Left ventricle myocardium inferior (tissue), 1 donor: ENCODE measurements at places on chromosomes 2 and 18. TPM values are rescaled to one million over a fixed set of nuclear protein-coding genes. Genes with fewer than 3 reads are reported as not detected.

The TUBB8B gene
- not detected for total RNA-seq

The WDR33 gene
- 38.9 TPM for total RNA-seq

The CHST10 gene
- 11.6 TPM for total RNA-seq

The SLC9A4 gene
- total RNA-seq = not detected

The WNT10A gene
- not detected for total RNA-seq

The RAB17 gene
- total RNA-seq = 4.5 TPM

The FAM237A gene
- total RNA-seq = not detected

The POTEF gene
- total RNA-seq = not detected

The FABP1 gene
- total RNA-seq = not detected

The CNDP1 gene
- total RNA-seq = not detected

The THADA gene
- total RNA-seq = 15.4 TPM

The FAM124B gene
- total RNA-seq = 1.1 TPM

The LHCGR gene
- 0.16 TPM for total RNA-seq

The TNFRSF11A gene
- 1.6 TPM for total RNA-seq

The CYS1 gene
- 3.3 TPM for total RNA-seq

- no peak for DNase-seq
Observed at GRCh38 chr2:195016841-195017240, 640.2 kb upstream of the SLC39A10 start.

GRCh38 chr2:88170472-88170892 lies 336 bp downstream of the THNSL2 start:
- no peak for DNase-seq

- DNase-seq = no peak
Observed at GRCh38 chr2:25587361-25587760, 86.0 kb downstream of the DTNB start.

DNA sequence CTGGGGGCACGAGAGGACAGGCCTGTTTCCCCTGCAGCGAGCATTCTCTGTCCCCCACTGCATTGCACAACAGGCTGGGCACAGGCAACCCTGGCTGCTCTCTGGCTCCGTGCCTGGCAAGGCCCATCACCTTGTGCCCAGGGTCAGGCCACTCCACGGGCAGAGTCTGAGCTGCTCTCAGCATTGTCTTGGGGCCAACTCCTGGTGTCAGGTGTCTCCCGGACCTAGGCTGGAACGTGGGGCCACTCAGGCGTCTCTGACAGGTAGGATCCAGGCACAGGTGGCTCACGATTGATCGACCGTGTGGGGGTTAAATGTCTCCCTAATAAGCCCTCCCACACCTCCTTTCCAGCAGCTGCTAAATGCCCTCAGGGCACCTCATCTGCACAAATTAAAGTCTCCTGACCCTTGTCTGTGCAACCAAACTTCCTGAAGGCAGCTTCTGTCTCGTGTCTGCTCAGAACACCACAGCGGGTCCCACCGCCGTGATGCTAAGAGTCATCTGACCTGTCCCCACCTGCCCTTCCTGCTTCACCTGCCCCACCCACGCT lies 66.6 kb upstream of the GPC1 start:
- peak; percentile 81 for DNase-seq

DNA sequence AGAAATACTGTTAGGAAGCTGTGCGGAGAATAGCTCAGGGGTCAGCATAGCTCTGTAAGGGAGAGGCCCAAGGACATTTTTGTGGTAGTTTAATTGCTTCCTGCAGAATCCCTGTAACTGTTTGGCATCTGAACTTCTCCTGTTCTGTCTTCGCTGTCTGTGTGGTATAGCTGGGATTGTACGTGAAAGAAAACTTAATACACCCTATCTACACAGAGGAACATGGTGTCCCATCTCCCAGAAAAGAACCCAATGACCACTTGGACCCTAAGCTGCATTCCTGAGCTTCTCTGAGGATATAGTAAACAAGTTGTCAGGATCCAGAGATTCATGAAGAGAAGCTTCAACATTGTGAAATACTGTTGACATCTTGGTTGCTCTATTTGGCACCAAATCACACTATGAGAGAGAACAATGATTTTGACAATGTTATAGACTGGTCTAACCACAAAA lies 81.3 kb downstream of the CDC42EP3 start:
- DNase-seq = no peak

GRCh38 chr2:232636788-232637420 lies 3.5 kb downstream of the EFHD1 start:
- DNase-seq = no peak

DNA sequence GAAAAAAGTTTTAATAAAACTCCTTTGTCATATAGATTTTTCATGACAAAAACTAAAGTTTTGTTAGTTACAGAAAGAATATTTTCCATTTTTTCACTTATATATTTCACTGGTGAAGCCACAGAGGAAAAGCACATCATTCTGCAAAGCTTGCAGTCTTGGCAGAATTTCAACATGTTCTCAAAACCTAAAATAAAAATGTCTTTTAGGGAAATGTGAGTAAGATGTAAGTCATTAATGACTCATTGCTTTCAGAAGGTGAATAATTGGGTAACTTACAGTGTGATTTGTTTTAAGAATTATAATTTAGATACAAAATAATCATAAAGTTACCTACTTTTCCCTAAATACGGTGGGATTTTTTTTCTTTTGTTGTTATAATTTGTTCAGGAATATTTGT lies 43.4 kb upstream of the TNFRSF11A start:
- no peak for DNase-seq

GRCh38 chr2:48137829-48138228 lies 231.5 kb upstream of the FBXO11 start:
- DNase-seq = no peak

GRCh38 chr2:135299658-135300244 lies 231.3 kb downstream of the ZRANB3 start:
- no peak for DNase-seq

GRCh38 chr2:95262896-95263542 lies 11.2 kb upstream of the PROM2 start:
- DNase-seq = no peak

- DNase-seq = no peak
Observed at GRCh38 chr2:214750529-214750928, 59.0 kb downstream of the BARD1 start.

DNA sequence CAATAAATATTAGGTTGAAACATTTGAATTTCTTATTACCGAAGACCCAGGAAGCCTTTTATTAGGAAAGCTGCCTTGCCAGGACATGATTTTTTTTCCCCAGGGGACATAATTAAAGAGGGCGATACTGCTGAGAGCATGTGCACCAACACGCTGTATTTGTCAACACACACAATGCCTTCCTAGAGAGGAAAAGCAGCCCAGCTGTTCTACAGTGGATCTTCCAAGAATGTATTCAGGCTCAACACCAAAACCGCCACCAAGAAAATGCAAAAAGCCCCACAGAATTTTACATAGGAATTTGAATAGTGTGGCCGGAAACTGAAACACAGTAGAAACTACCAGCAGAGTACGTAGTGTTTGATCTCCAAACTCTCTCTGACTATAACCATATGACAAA lies 320.4 kb downstream of the DLGAP1 start:
- DNase-seq = no peak

- no peak for DNase-seq
Observed at GRCh38 chr18:69158944-69159343, 241.7 kb upstream of the DOK6 start.

GRCh38 chr2:224031358-224031970 lies 7.6 kb downstream of the SERPINE2 start:
- no peak for DNase-seq

DNA sequence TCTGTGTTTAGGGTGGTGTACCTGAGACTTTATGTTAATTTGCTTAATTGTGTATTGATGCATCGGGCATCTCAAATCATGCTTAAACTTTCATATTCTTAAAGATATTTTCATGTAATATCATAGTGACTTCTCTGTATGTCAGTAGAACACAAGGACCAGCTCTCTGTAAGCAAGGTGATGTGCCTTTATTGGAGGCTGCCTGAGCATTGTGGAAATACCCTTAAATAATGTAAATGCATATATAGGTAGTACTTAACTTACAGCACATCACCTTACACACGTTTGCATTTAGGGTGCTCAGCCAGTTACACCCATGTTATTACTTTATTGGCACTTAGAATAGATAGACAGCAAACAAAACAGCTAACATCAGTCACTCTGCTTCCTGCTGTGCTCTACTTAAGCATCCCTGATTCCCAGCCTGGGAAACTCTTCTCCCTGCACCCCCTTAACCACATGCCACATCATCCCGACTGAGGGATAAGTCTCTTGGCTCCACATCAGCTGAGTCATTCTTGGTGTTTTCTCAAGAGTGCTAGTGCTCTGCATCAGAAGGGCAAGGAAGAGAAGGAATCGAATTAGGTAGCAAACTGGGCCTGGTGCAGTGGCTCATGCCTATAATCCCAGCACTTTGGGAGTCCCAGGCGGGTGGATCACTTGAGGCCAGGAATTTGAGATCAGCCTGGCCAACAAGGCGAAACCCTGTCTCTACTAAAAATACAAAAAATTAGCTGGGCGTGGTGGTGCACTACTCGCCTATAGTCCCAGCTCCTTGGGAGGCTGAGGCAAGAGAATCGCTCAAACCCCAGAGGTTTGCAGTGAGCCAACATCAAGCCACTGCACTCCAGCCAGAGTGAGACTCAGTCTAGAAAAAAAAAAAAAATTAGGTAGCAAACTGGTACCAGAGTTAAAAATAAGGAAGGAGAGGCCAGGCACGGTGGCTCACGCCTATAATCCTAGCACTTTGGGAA lies 108.7 kb downstream of the MAP3K20 start:
- DNase-seq = no peak

DNA sequence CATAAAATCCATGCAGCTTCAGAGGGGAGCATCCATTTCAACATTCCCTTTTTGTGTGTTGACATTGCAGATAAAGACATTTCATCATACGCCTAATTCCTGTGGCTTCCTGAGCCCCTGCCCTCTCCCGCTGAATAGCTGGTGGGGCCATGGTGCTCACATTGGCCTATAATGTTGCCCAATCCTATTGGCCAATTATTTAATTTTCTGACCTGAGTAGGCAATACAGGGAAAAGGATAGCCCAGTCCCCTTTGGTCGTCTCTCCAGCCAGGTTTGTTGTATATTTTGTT lies 163.8 kb upstream of the MYCN start:
- no peak for DNase-seq

GRCh38 chr18:55142410-55142809 lies 183.1 kb upstream of the CCDC68 start:
- no peak for DNase-seq

- no peak for DNase-seq
Observed at GRCh38 chr2:120947327-120947726, 211.7 kb downstream of the GLI2 start.

DNA sequence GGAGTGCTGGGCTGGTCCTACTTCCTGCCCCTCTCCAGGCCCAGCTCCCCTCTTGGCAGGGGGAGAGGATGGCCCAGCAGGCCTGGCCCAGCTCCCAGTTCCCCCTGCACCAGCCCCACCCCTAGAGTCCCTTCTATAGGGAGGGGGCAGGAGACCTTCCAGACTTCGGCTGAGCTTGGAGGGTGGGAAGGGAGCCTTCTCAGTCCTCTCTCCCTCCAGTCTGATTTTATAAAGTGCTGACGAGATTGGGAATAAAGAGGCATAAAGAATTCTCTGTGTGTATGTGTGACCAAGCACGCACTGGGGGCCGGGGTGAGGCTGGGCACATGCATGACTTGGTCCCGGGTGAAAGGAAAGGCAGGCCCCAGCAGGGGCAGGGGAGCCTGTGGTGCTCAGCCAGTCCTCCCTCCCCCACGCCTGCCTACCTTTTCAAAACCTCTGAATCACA lies 5.1 kb downstream of the CHPF start:
- no peak for DNase-seq

- DNase-seq = no peak
Observed at GRCh38 chr2:10078704-10079265, 1.4 kb downstream of the CYS1 start.

- DNase-seq = no peak
Observed at GRCh38 chr2:120889936-120890335, 154.3 kb downstream of the GLI2 start.

DNA sequence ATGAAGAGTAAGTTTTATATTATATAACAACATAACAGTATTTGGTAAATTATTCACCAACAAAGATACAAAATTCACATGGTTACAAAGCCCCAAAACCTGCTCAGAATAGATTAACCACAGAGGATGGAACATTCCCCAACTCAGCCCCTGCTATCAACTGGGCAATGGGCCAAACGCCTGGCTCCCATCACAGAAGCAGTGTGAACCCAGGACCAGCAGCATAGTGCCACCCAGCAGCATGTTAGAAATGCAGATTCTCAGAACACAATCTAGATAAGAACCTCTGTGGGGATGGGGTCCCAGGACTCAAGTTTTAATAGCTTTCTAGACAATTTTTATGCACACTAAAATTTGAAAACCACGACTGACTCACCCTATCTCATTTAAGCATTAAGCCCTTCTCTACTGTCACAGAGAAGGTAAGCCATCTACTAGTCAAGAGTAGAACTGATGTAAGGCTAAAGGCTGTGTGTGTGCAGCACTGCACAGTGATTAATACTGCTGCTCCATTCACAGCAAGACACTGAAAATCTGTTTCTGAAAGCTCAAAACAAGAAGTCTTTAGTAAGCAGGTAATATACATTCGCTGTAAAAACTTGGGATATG lies 15.2 kb downstream of the AFG3L2 start:
- peak; percentile 75 for DNase-seq

DNA sequence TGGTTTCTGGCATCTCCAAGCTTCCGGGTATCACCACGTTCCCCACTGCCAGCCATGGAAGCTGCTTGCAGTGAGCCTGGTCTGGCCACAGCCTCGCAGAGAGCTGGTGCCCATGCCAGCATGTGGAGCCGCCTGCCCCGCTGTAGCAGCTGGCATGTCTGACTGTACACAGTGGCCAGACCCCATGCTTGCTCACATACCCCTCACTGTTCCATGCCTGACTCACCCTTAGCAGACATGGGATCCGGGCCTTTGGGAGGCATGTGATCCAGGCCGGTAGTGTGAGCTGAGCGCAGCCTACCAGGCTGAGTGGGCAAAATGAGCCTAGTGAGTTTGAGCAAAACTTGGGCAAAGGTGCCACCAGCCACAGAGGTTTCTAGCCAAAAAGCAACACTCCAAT lies 18.8 kb upstream of the RPRD1A start:
- DNase-seq = no peak

DNA sequence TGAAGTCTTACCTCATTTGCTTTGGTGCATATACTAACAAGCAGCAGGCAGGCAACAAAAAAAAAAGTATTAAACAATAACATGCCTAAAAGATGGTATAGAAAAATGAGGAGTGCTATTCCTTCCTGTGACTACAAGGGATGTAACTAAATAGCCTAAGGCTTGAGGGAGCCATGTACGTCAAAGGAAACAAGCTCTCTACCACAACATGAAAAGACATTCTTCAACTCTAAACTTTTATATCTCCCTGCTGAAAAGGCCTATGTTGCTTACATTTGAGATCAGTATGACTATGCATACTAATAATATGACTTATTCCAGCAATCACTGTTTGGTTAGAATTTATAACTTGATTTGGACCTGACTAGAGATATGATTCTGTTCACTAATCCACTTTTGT lies 347.9 kb downstream of the ADCYAP1 start:
- no peak for DNase-seq

GRCh38 chr2:3186766-3187165 lies 190.9 kb downstream of the EIPR1 start:
- DNase-seq = no peak

GRCh38 chr2:190450363-190450762 lies 42.2 kb downstream of the MFSD6 start:
- no peak for DNase-seq

GRCh38 chr2:25558262-25558661 lies 115.1 kb downstream of the DTNB start:
- no peak for DNase-seq
